Activated CD4-positive, alpha-beta memory T cell treated with anti-CD3 and anti-CD28 coated beads for 36 hours (primary cell): ENCODE measurements at places on chromosomes 1 and 21.
A peak's percentile ranks its signal among the peaks of the same experiment; 100 is the strongest.

GRCh38 chr1:24282491-24282890, 36.7 kb upstream of the GRHL3 start:
- no peak for DNase-seq

- peak; percentile 81 for DNase-seq
These were observed 950 bp upstream of the EVA1C start for GRCh38 chr21:32411350-32412161.

- no peak for DNase-seq
These were observed 38.7 kb downstream of the SNX7 start for GRCh38 chr1:98700228-98700627.

DNA sequence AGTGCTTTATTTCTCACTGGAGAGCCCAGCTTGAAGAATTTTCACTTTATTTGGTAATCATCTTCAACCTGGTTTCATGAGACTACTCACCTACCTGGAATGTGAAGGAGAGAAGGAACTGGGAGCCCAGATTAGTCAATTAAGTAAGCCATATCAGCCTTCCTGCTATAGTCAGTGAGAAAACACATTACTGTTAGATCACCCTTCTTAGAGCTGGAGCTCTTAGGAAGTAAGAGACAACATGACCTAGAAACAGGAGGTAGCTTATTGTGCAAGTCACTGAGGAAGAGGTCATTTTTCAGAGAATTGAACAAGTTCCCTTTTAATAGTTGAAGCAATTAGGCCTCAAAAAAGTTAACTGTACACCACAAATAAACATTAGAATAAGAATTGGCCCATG, 49.2 kb upstream of the TEKT2 start:
- DNase-seq = no peak

DNA sequence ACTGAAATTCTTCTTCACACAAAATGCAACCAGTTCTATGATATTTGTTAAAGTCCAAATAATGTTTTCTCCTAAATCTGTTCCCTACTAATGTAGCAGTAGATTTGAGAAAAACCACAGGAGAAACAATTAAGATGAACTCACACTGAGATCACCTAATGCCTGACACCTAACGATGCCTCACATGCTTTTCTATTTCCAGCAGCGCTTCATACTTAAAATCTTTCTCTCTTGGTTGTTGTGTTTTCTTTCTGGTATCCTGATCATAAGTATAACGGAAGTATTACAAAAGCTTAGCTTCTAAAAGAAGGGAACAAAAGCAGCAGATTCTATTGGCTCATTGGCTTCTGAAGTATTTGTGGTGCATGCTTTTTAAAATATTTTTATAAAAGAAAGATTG, 267.2 kb upstream of the SGIP1 start:
- DNase-seq = no peak

- peak; percentile 42 for DNase-seq
These were observed 812 bp downstream of the NBPF1 start for GRCh38 chr1:16612332-16613172.

GRCh38 chr1:101262630-101263348, 26.0 kb downstream of the S1PR1 start:
- no peak for DNase-seq

DNA sequence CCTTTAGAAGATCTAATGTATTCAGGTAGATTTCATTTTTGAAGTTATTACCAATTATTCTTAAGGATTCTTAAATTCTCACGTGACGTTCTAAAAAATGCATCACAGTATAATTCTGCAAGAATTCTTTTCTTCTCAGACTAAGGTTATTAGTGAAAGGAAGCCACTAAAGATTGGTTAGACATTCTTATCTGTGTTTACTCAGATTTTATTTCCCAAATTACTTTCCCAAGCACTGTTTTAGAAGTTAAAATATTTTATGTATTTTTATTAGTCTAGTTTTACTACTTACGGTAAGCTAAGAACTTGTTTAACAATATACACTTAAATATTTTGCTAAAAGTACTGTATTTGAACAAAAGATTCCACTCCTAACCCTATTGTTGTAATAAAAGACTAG, 28.4 kb downstream of the AGO3 start:
- no peak for DNase-seq

DNA sequence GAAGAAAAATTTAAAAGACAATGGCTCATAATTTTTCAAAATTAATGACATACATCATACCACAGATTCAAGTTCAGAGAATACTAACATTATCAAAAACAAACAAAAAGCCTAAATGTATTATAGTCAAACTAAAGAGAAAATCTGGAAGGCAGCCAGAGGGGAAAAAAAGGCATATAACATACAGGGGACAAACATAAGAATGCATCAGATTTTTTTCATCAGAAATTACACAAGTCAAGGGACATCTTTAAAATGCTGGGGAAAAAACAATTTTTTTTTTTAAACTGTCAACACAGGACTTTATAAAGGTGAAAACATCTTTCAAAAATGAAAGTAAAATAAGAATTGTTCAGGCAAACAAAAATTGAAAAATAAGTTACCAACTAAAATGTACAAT, 478.4 kb upstream of the PLXNA2 start:
- DNase-seq = no peak

GRCh38 chr1:35390600-35391494, 122.3 kb downstream of the ZMYM4 start:
- DNase-seq = no peak

GRCh38 chr1:26195805-26196204, 5.4 kb downstream of the CATSPER4 start:
- DNase-seq = no peak

- no peak for DNase-seq
These were observed 258.9 kb upstream of the PROX1 start for GRCh38 chr1:213728593-213729536.

DNA sequence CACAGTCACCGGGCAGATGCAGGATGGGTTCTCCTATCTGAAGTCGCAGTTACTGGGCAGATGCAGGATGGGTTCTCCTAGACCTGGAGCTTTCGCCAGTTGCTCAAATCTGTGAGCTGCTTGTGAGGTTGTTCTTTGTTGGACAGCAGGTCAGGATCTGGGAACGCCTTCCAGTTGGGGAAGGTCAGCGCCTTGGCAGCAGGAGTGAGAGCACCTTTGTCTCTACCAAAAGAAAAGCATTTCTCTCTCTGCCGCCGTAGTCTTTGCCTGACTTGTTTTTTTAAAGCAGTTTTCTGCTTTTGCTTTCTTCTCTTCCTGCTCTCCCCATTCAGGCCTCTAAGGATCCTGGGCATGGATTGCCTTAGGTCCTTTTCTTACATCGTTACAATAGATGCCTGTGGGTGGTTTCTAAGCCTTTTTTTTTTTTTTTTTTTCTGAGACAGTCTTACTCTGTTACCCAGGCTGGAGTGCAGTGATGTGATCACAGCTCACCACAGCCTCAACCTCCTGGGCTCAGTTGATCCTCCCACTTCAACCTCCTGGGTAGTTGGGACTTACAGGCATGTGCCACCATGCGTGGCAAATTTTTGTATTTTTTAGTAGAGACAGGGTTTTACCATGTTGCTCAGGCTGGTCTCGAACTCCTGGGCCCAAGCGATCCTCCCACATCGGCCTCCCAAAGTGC, 15.7 kb downstream of the PEX14 start:
- DNase-seq = no peak

GRCh38 chr1:60090655-60091054, 17.1 kb upstream of the C1orf87 start:
- DNase-seq = no peak

DNA sequence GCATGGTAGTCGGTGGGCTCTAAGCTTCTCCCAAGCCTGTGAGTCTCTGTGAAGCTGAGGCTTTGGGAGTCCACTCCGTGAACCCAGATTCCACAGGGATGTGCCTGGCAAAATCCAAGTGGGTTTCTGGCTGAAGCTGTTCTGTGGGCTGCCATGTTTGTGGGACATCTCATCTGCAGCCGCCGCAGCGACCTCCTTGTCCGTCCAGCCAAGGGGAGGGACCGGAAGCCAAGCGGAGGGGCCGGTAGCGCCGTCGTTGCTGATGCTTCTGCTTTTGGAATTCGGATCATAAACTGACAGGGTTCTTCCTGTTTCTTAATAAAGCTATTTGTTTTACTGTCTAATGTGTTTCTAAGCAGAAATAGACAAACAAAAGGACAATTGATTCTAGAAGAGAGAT, 13.3 kb downstream of the KIF26B start:
- DNase-seq = no peak

DNA sequence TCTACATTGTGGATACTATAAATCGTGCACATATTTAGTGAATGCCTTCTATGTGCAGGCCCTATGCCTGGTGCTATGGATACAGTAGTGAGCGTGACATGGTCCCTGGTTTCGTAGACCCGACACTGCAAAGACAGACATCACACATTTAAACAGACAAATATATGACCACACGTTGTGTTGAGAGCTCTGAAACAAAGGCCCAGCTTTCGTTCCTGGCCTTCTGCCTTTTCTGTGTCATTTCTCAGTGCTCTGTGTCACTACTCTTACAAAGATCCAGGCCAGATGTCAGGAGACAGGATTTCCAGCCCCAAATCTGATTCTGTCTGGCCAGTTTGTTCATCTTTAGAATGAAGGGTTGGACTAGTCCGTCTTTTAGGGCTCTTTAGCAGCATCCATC, 19.3 kb upstream of the TRABD2B start:
- no peak for DNase-seq

GRCh38 chr21:23939369-23940065, 1667.8 kb downstream of the MRPL39 start:
- DNase-seq = no peak

- DNase-seq = no peak
These were observed 37.2 kb downstream of the ATP2B4 start for GRCh38 chr1:203663821-203664220.

- no peak for DNase-seq
These were observed 130.2 kb upstream of the ATP1B1 start for GRCh38 chr1:168976267-168976666.

DNA sequence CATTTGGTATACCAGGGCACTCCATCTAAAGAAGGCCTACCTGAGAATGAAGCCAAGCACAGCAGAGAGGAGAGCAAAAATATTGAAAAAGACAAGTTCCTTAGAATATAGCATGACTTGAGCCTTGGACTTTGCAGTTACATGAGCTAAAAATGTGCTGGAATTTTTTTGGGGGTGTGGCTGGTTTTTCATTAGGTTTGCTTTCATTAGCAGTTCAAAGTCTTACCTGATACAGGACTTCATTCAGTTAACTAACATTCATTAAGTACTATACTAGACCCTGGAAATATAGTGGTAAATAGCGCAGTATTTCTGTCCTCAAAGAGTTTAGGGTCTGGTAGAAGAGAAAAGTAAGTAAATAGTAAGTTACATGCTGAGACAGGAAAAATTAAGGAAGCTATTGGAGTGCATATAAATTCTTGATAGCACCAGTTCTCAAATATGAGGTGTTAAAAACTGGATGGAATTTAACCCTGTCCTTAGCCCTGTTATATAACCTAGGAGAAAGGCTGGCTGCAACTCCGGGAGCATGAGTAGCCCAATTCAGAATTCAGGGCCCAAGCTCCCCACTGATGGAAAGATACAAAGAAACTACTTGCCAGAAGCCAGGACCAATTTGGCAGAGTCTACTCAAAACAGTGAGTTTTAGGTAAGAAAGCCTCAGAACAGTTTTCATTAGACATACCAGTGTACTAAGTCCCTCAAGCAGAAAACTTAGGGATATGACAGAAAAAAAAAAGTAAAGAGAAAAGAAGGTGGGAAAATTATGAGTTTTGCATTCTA, 3.1 kb upstream of the DOCK7 start:
- no peak for DNase-seq

- no peak for DNase-seq
These were observed 31.2 kb upstream of the TSPEAR start for GRCh38 chr21:44742418-44743153.

GRCh38 chr1:40029608-40030007, 10.9 kb upstream of the CAP1 start:
- DNase-seq = no peak

DNA sequence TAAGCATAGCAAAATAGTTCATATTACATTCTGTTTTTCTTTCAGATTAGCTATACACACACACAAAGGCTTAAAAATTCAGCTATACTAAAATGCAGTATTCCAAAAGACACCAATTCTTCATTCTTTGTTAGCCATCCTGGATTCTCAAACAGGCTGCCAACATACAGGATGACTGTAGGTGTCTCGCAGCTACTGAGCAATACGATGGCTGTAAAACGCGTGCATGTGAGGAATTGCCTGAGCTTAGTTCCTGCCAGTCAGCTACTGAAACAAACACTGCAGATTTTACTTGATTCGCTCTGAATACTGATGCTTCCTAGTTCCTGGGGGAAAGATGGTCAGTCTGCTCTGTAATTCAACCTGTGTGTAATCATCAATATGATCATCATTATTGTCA, 24.7 kb upstream of the HMGN1 start:
- no peak for DNase-seq

DNA sequence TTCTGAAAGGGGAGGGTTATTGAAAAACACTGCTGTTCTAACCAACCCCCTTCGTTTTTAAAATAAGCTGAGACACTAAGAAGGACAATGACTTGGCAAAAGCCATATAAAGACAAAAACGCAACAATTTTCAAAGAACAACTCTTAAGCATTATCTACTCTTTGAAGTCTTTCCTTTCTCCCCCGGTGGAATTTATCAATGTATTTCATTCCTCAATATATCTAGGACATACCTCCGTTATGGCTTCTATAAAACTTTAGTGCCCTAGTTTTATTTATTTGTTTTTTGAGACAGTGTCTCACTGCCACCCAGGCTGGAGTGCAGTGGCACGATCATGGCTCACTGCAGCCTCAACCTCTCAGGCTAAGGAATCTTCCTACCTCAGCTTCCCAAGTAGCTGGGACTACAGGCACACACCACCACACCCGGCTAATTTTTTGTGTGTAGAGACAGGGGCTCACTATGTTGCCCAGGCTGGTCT, 3.2 kb downstream of the NRDC start:
- no peak for DNase-seq

- no peak for DNase-seq
These were observed 311.8 kb upstream of the DPYD start for GRCh38 chr1:98232678-98233077.

- DNase-seq = no peak
These were observed 33.6 kb downstream of the LMO4 start for GRCh38 chr1:87362063-87362833.

- no peak for DNase-seq
These were observed 3.1 kb downstream of the EVA1B start for GRCh38 chr1:36320291-36320761.

DNA sequence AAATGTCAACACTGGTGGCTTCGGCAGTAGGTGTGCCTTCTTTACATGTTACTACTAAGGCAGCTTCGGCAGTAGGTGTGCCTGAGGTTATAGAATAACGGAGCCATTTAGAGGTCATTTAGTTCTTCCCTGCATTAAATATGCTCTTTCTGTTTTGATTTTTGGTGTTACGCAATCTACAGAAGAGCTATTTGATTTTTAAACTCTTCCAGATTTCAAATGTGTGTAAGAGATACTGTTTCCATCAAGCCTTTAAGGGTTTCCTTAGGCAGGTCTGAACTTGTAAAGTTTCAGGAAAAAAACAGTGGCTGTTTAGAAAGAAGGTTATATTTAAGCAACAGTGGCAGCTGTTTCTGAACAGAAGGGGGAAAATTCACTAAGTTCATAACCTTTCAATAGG, 54.8 kb downstream of the PIK3R3 start:
- no peak for DNase-seq

GRCh38 chr1:225865514-225865913, 16.7 kb downstream of the TMEM63A start:
- DNase-seq = no peak

- DNase-seq = no peak
These were observed 61.3 kb downstream of the CD34 start for GRCh38 chr1:207849646-207850045.
